Right renal pelvis (tissue), 4 donors: ENCODE measurements at places on chromosomes 3 and 15. TPM values are rescaled to one million over a fixed set of nuclear protein-coding genes. Genes with fewer than 3 reads are reported as not detected.

The PP2D1 gene
- 0.28 TPM for polyA plus RNA-seq

The UACA gene
- 98.1 TPM for polyA plus RNA-seq

The CGNL1 gene
- 67.3 TPM for polyA plus RNA-seq

The IQCF5 gene
- polyA plus RNA-seq, result not detected

DNA sequence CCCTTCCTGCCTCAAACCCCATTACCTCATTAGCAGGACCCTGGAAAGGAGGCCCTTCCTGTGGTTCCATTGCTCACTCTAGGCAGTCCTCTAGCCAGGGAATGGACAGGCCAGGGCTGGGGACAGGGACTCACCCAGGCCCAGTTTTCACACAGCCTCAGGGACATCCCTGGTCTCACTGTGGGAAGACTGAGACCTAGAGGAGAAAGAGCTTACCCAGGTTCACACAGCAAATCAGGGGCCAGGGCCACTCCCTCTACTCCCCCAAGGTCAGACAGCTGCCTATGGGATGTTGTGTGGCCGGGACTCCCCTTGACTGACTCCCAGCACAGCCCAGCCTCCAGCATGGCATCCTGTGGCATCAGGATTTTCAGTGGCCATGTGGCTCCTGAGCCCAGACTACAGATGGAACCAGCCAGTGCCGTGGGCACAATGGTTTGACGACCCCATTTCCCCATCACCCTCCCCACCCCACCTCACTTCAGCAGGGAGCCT is 49.3 kb downstream of the ADAMTS7 start:
- DNase-seq, result no peak

- no peak for DNase-seq
Observed at GRCh38 chr3:189498995-189499704, 132.0 kb upstream of the TP63 start.

DNA sequence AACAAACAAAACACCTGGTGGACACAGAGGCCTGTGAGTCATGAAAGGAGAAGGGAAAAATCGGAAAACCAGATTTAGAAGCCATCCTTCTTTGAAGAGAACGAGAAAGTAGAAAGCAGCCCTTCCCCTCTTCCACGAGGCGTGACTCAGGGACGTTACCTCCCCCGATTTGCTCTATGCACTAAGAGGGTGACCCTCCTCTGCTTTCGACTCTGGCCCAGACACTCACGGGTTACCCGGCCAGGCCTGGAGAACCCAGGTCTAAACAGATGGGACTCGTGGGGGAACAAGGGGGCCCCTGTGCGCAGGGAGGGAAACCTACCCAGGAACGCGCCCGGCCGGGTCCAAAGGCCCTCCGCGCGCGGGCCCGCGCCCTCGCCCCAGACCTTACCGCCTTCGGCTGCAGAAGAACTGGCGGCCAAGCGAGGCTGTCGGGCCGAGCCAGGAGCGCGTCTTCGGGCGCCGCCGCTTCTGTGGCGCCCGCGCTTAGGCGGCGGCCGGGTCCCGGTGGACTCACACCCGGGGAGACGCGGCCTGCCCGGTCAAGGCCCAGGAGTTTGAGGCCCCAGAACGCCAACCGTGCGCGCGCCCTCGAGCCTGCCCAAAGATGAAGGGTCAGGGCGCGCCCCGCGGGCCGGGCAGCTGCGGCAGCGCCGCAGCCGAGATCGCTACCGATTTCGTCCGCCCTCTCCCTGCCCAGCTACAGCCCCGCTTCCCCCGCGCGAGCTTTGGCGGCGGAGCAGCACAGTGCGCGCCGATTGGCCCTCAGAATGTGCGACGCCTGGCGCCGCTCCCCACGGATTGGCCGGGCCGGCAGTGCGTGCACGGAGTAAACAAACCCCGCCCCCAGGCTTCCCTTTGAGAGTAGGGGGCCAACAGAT is at the start of gene TFDP2:
TSS of gene TFDP2 (minus strand) at position 753 of the 881 bp plus-strand sequence. CDS start 47,795 bp downstream, outside the sequence.
- DNase-seq, result peak; percentile 87

DNA sequence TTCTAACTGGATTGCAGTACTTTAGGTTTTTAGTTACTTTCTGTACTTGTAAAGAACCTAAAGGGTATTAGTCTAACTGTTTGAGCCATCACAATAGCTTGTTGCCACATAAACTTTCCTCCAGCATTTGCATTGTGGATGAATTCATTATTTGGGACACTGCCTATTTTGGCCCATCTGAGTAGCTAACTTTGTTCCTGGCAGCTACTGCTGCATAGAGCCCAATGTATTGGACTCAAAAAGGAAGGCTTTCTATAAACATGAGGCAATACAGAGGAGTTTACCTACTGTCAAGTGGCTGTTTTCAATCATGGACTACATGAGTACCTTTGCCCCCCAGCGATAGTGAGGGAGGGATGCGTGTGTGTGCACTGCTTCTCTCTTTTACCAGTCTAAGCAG is 1.9 kb downstream of the ROBO2 start:
- DNase-seq, result no peak

DNA sequence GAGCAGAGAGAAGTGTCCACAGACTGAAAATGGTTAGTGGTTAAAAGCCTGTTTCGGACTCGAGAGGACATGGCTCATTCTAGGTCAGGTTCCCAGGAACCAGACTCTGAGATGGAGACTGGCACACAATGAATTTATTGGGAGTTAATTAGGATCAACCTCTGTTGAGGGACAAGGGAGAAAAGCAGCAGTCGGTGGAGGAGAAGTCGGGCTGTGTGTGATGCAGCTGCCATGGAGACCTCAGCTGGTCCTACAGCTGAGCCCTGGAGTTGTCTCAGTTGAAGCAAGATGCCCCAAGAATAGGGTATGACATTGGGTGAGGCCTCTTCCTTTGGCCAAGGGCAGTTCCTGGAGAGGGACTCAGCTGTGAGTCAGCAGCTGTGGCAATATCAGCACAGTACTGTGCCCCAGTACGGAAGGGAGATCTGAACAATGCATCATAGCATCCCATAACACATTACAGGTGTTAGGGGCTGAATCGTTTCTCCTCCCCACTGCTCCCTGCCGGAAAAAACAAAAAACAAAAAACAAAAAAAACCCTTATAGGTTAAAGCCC is 105.4 kb downstream of the ABHD5 start:
- no peak for DNase-seq

DNA sequence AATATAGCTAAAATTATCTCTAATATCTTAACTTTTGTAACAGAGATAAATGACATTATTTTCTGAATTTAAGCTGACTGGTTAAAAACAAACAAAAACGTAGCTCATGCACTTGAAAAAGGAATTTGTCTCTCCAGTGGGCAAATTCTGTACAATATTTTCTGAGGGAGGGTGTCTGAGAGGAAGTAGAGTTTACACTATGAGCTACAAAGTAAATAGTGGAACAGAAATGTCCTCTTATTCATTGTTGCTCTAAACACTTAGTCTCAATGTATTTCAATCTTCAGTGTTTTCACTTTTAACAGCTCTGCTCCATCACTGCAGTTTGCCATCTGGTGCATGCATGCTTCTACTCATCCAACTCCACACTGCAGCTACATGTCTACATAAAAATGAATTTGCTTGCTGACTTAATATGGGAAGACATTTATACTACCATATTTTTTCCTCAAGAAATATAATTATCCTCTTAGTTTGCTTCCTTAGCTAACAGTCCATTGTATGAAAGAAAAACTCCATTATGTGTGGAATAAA is 817.4 kb upstream of the LMCD1 start:
- DNase-seq, result no peak

- no peak for DNase-seq
Observed at GRCh38 chr3:156016902-156017301, 103.5 kb upstream of the KCNAB1 start.
